ENCODE measurements at places on chromosomes 6 and 20. TPM values are rescaled to one million over a fixed set of nuclear protein-coding genes. Genes with fewer than 3 reads are reported as not detected.

DNA sequence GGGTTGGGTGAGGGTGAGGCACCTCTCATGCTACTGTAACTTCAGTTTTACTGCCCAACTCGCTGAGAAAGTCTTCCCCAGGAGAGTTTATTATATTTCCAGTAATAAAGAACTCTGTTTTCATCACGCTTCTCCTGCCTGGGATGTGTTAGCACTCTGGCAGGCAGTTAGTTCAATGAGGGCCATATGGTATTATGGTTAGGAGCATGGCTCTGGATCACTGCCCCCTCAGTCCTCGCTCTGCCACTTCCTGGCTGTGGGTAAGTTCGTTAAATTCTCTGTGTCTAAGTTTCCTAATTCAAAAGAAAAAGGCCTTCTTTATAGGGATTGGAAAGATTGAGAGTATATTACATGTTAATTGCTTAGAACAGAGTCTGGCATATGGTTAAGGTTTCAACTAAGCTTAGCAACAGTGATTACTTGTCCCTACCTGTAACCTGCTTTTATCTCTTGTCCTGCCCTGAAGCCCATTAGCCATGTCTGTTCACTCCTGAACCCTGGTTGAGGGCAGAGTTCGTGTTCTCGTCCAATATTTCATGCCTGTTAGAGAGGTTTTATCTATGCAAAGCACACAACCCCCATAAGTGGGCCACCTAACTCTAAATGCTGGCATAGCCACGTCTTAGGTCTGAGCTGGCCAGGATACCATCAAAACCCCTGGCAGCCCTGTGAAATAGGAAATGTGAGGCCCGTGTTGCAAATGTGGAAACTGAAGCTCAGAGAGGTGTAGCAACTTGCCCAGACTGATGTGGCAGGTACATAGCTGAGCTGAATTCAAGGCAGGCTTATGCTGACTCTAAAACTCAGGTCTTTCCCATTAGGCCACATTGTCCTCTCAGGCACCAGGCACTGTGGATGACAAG, 342.5 kb upstream of the JARID2 start:
- peak; percentile 67 for ATAC-seq

DNA sequence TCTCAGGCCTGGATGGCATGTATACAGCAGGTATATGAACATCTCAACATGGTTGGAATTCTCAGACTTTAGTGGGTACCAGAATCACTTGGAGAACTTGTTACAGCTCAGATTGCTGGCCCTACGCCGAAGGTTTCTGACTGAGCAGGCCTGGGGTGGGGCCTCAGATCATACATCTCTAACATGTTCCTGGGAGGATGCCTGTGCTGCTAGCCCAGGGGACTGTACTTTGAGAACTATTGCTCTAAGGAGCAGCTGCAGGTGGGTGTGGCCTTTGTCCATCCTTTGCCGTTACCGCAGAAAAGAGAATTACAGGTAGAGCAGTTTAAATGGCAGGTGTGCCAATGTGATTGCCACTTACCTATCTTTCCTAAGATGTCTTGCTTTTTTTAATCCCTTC, 310.5 kb upstream of the JAG1 start:
- ATAC-seq, result peak; percentile 83

DNA sequence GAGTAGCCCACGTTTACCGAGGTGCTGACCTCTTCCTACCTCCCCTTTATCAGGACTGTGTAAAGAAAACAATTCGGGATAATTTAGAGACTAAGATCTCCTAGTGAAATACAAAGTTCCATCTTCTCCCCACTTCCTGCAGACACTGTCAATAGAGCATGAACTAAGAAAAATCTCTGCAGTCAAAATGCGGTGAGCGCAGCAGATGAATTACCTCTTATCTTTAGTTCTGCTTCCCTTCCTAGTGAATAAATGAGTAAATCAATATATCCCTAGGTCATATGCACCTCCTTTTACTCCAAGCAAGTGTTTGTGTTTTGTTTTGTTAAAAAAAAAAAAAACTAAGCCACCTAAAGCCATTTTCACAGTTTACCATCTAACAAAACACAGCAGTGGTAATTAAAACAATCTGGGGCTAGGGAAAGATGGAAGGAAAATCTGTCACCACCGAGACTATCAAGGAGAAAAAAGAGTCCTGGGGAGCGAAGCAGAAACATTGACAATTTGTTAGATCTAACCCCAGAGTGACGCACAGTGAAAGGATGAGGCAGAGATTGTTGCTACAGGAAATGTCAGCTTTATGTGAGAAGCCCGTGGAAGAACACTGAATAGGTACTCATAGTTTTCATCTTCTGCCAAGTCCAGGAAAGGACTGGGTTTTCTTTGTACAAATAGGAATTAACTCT, 159.4 kb upstream of the SPTLC3 start:
- ATAC-seq, result no peak

DNA sequence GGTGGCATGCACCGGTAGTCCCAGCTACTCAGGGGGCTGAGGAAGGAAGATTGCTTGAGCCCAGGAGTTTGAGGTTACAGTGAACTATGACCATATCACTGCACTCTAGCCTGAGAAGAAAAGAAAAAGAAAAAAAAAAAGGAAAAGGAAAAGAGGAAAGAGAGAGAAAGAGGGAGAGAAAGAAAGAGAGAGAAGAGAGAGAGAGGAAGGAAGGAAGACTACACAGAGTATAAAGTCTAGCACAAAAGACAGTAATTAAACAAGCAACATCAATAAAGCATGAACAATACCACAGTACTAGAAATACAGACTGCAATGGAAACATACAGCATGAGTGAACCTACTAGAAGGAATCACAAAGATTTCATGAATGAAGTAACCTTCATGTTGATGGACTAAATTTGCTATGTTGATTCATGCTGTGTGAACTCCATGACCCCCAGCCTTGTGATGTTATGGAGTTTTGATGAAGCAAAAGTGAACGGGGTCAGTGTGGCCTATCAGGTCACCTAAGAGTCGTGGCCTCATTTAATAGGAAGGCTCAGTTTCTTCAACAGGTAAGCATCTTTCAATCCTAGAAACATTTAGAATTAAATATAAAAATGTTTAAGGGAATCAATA, 57.6 kb downstream of the NUDT3 start:
- ATAC-seq, result no peak

OR12D3 gene
- total RNA-seq, result not detected

PDE10A gene
- total RNA-seq, result 0.72 TPM

DNA sequence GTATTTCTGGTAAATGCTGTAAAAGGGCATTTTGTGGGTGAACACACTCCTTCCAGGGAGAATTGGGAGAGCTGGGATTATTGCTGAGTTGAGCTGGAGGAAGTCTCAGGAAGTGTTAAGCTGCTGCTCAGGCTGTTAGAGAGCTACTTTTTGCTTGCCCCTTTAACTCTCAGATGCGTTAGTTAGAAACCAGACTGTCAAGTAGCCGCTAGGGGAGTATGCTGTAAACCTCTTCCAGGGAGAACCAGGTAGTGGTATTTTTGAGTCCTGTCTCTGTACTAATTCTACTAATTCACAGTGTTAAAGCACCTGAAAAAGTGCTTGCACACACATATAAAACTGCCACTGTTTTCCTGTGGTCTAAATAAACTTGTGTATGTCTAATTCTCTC, 6.6 kb upstream of the GFRAL start:
- ATAC-seq, result no peak

ROMO1 gene
- 136 TPM for total RNA-seq

TNFRSF6B gene
- 4.5 TPM for total RNA-seq

DNA sequence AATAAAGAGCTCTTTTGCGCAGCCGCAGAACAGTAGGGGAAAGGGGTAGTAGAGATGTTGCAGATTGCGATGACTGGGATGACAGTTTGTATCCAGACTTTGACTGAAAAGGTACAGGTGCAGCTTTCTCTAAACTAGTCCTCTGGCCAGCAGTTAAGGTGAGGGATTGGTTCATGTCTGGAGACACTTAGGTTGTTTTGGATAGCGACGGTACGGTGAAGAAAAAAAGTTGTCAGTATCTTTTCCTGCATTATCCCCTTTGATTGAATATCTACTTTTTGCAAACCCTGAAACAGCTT, 537 bp downstream of the PRR3 start:
- ATAC-seq, result no peak

GRCh38 chr6:157233156-157233555, 90.2 kb downstream of the TMEM242 start:
- no peak for ATAC-seq

GRCh38 chr6:87702589-87702945, 534 bp upstream of the AKIRIN2 start:
- ATAC-seq, result no peak

ELOVL2 gene
- 0.04 TPM for total RNA-seq

GPR6 gene
- total RNA-seq, result not detected

- no peak for ATAC-seq
Measured at GRCh38 chr6:107679457-107679856, 144.7 kb downstream of the SCML4 start.

DNA sequence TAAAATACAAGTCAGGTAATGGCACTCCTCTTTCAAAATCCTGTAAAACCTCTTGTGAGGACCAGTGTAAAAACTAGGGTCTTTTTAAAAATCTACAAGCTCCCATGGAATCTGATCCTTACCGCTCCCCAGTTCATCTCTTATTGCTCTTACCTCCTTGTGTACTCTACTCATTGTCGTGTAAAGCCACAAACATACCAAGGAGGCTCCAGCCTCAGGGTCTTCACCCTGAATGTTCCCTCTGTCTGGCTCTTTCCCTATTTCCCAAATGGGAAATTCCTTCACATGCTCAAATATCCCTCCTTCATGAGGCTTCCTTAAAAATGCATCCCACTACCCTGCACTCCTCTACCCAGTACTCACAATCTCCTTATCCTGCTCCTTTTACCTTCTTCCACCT, 67.1 kb downstream of the TASP1 start:
- ATAC-seq, result no peak

GRCh38 chr6:121592261-121592935, 157.0 kb downstream of the GJA1 start:
- peak; percentile 35 for ATAC-seq

CARMIL1 gene
- 18.2 TPM for total RNA-seq

C4B gene
- total RNA-seq, result 5.3 TPM

GRCh38 chr6:57147401-57147800, 24.7 kb upstream of the BAG2 start:
- no peak for ATAC-seq

FBXO30 gene
- total RNA-seq, result 3.8 TPM

GMPR gene
- 0.80 TPM for total RNA-seq

FHL5 gene
- total RNA-seq, result 1.8 TPM

DNA sequence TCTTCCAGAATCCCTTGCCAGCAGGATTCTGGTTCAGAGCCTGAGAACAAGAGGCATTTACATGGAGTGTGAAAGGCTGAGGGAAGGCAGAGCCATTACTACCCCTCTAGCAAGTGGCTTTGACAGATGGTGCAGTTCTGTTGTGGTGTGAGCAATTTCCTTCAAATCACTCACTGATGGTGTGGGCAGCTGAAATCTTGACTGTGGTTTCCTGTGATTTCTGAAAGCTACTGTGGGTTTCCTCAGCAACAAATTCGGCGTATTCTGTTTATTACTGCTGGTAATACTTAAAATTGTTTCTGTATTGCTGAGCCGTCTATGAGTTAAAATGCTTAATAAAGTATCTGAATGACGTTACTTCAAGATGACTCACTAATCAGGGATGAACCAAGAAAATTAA, 181.5 kb upstream of the TCF21 start:
- no peak for ATAC-seq

DNA sequence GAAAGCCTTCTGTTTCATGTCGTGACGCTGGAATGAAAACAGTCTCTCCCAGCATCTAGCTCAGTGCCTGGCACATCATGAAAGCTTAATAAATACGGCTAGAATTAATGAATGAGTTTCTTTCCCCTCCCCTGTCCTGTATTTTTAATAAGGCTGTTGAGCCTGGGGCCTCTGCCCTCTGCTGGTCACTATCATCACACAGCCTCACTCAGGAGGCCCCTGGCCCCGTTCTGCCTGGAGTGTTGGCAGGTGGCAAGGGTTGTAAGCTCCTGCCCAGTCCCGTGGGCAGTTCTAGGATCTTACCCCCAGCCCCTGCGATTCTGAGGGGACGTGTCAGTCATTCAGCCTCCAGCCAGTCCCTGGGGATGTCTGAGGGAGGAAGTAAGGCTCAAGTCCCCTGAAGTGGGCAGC, 41.4 kb downstream of the PHACTR3 start:
- no peak for ATAC-seq

DNA sequence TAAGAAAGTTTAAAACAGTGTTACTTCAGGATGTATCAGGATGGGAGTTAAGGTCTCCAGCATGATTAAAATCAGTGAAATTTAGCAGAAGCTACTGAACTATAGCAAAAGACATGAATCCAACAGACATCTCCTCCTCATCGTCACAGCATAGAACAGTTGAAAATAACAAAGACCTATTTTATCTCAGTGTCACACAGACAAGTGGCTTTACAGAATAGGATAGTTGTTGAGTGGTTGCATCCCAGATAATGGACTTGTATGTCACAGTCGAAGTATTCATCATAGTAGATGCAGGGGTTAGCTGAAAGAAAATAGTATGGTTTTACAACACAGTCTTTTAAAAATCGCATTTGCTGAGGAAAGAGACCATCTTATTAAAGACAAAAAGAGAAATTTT, 31.2 kb downstream of the CRISP1 start:
- ATAC-seq, result no peak

HSD17B8 gene
- 27.3 TPM for total RNA-seq

DNA sequence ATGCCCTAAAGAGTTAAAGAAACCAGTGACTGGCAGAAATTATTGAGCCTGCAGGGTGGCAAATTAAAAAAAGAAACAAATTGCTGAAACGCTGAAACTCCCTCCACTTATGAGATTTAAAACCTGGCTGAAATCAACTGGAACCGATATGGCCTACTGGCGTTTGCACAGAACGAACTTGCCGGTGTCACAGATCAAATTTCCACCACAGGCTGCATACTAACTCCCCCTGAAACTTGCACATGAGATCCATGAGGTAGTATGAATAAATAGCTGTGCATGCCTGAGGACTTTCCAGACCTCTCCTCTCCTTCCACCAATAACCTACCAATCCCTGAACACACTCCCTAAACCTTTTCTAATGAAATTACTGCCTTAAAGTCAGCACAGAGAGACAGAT, 150.4 kb downstream of the RNGTT start:
- ATAC-seq, result no peak

DNA sequence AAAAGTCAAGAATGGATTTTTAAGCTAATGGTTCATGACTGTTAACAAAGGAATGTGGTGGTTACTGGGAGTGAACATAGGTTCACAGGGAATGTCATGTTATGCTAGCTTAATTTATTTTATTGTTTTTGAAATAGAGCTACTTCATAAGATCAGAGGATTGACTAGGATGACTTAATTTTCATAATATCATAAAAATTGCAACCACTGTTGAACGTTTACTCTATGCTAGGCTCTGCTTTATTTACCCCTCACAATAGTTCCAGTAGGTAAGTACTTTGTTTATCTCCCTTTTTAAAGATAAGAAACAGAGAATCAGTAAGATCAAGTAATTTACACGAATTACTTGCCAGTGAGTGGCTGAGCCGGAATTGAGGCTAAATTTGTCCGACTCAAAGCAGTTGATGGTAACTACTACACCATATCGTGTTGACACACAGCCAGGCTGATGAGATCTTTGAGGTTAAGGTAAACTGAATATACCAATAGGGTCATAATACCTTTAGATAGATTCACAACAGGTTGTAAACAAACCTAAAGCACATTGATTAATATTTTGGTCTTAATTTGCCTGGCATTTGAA, 194.6 kb upstream of the CITED2 start:
- peak; percentile 45 for ATAC-seq
